NCI-H460 (cell line): ENCODE measurements at places on chromosomes 11 and 22. TPM values are rescaled to one million over a fixed set of nuclear protein-coding genes. Genes with fewer than 3 reads are reported as not detected.
A peak's percentile ranks its signal among the peaks of the same experiment; 100 is the strongest.

DNA sequence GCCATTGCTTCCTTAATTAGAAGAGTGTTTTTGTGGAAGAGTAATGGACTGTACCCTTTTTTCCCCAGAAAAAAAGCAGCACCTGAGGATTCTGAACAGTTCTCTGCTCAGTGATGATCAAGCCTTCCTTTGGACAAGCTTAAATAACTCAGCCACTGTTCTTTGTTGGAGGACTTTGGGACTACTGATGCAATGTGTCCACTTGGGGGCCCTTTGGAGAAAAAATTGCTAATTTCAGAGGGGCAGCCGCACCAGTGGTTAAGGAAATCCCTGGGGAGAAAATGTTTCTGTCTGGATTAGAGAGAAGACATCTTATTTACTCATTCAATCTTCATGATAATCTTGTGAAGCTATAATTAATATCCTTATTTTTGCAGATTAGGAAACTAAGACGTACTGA is 5.3 kb upstream of the KMT2A start:
- no peak for DNase-seq

DNA sequence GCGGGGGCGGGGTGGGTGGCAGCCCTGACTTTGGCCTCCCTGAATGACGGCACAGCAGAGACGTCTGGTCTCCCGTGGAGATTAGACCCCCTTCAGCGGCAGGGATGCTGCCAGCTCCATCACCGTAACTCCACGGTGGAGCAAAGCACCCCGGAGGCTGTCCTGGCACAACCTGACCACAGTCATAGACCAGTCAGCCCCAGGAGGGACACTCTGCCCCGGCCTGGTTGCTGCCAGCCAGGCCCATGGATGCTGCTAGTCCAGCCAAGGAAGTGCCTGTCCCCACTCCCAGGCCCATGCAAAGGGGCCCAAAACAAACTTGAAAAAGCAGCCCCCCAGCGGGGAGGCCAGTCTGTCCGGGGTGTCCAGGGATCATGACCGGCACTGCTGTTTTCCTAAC is 11.5 kb upstream of the ANO1 start:
- DNase-seq = no peak

- no peak for DNase-seq
Measured at GRCh38 chr11:105181100-105181499, 41.5 kb upstream of the CARD18 start.

- no peak for DNase-seq
Measured at GRCh38 chr11:2260491-2261364, 9.7 kb downstream of the ASCL2 start.

DNA sequence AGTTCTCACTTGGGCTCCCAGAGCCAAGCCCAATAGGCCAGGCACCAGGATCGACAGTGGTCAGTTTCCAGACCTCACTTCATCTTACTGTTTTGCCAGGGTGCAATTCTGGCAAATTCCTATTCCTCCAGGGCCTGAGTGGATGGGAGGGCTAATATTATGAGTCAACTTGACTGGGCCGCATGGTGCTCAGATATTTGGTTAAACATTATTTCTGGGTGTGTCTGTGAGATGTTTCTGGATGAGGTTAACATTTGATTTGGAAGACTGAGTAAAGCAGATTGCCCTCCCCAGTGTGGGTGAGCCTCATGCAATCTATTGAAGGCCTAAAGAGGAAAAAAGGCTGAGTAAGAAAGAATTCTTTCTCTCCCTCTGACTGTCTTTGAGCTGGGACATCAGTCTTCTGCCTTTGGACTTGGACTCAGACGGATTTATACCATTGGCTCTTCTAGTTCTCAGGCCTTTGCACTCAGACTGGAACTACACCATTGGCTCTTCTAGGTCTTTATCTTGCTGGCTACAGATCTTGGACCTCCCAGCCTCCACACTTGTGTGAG is 132.9 kb upstream of the ZBED5 start:
- DNase-seq = no peak

DNA sequence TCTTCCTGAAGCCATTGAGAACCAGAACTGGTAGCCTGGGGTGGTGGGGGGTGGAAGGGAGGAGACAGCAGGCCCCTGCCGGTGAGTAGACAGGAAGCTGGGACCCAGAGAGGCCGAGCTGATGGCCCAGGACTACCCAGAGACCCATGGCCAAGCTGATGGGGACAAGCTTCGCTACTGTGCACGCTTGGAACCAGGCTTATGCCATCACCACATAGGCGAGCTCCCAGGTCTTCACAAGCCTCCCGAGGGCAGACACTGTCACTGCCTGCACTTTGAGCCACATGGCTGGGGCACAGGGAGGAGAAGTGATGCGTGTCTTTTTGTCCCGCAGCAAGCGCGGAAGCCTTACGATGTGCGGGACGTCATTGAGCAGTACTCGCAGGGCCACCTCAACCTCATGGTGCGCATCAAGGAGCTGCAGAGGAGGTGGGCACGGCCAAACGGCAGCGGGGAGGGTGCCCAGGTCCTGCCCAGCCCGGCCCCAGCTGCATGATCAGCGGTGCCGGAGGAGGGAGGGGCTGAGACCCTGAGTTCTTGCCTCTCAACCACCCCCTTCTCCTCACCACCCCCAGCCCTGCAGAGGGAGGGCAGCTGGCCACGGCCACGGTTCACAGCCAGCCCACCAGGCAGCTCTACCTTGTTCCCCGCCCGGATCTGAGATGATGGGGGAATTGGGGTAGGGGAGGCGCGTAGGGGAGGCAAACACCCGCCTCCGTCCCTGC is 76.0 kb upstream of the KCNQ1OT1 start:
- no peak for DNase-seq

- DNase-seq = peak; percentile 49
Measured at GRCh38 chr11:84714316-84714780, 912.8 kb downstream of the DLG2 start.

- DNase-seq = no peak
Measured at GRCh38 chr11:61855939-61856680, 28.0 kb downstream of the FADS2 start.

- no peak for DNase-seq
Measured at GRCh38 chr11:19892387-19892786, 179.8 kb downstream of the NAV2 start.

DNA sequence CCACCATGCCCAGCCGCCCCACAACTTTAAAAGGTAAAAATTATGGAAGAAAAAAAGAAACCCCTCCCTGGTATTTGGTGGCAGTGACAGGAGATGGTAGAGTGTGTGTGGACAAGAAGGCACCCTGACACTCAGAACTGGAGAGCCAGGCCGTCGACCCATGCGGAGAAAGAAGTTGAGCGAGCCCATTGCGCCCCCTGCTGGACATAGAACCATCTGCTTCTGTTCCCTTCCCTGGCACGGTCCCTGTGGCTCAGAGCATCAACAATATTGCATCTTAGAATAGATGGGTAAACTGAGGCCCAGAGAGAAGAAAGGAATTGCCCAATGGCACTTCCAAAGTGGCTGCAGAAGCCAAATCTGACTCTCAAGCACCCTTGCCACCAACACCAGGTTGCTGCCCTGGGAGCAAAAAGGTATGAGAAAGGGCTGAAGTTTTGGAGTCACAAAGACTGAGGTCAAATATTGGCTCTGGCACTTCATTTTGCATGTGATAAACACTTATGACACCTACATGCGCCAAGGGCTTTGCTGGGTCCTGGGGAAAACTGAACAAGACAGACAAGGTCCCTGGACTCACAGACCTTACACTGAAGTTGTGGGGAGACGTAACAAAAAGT is 8.6 kb downstream of the MRPL11 start:
- DNase-seq = peak; percentile 55

DNA sequence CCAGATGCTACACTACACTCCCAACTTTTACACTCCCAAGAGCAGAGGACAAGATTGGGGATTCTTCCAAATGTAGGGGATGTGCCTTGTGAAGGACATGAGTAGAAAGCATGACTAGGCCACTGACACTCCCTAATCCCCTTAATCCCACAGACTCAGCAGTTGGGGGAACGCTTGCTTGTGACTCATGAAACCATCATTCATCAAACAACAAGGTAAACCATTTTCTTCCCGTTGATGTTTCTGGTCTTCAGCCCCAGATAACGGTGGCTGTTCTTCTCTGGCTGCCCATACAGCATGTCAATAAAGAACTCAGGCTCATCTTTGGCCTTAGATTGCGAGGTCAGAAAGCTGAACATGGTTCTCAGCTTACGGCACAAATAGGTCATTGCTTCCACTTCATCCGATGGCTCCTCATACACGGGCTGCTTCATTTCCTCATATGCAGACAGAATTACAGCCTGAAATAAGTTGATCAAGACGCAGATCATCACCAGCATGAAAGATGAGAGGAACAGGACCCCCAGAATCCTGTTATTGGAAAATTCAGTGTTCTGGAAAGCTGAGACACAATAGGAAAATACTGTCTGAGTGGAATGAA is 6.4 kb upstream of the CDPF1 start:
- no peak for DNase-seq

DNA sequence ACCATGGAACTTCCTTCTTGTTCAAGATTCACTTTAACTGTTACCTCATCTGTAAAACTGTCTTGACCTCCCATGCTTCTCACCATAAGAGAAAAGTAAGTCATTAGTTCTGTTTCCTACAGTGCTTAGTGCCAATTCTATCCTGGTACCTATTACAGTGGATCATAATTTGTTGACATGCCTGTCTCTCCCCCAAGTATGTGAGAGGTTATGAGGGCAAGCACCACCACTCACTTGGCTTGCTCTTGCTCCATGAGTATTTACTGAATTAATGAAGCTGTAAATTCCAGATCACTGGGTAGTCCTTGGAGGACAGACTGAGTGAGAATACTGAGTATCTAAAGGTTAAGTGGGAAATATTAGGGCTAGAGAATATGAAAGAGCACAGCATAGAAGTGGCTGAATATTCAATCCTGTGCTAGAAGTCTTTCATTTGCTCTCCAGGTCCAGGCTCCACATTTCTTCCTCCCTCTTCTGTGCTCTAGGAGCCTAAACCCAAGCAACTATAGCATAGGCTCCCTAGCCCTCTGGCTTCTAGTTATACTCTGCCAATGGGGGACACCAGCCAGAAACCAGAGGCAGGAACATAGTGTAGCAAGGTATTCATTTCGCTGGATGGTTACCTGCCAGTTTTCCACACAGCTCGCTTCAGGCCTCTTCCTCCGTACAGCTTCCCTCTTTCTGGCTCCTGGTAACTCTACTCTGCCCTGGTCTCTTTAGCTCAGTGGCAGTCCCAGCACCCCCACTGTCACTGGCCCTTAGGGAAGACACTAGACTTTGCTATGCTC is 118.2 kb upstream of the SLC5A12 start:
- DNase-seq = no peak

GRCh38 chr11:120180551-120181232 is 30.1 kb upstream of the OAF start:
- DNase-seq = no peak

GRCh38 chr11:128745311-128746136 is 51.7 kb downstream of the FLI1 start:
- no peak for DNase-seq

The LDLRAD3 gene
- 10.7 and 11.0 TPM in 2 replicates for total RNA-seq

The H19 gene
- total RNA-seq = 0.40 and 1.5 TPM in 2 replicates

The KRTAP5-7 gene
- total RNA-seq = not detected in 2 replicates
